Amygdala (tissue), 56 donors: ENCODE measurements at places on chromosomes 4 and X.

- no peak for DNase-seq
These were observed 97.8 kb downstream of the PPP2R2C start for GRCh38 chr4:6374575-6374974.

DNA sequence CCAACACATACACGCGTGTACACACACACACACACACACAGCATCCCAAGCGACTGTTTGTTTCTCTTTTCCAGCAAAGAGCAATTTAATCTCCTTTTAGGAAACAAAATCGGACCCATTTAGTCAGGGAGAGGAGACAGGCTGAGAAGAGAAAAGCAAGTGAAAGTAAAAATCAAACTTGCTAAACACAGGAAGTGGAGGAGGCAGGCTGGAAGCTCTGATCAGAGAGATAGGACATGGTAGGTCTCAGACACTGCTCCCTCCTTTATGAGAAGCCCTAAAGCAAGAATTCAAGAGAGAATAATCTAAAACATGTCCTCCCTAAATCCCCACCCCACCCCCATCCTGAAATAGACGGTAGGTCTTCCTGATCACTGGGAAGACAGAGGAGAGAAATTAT, 62.3 kb downstream of the GPC3 start:
- DNase-seq = no peak

DNA sequence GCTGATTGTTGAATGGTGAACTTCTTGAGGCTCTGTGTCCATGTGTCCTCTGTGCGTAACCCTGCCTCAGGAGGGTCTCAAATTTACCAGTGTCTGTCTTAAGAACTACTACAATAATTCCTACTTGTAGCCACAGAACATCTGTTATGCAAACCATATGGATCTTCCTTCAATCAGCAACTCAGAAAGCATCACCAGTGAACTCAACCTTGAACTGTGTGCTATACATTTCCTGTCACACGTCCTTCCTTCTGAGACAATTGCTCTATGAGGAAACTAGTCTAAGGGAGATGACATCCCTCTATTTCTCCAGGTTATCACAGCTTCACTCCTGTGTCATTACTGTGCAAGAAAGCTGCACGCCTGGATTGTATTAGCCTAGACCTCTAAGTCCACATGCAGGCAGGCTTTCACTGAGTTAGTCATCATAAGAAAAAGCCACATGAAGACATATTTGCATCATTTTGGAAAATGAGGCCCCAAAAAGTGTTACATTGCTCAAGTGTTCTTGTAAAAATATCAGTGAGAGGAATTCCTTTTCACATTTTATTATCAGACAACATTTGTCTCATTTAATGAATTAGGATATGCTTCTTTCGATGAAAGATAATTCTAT, 157.8 kb downstream of the AFF2 start:
- no peak for DNase-seq

DNA sequence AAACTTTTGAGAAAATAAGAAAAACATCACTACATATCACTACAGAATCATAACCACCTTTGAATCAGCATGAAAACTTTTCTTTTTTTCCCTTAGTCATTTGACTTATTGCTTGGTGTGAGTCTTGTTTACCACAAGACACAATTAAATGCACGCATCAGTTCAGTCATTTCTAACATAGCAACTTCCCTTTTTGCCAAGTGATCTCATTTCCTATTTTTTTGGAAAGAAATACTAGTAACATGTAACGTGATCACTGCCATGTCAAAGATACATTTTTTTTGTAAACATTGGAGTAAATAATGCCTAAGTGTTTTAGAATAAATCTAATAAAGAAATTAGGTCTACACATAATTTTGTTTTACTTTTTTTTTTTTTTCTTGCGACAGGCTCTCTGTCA, 5.1 kb upstream of the CXCL8 start:
- DNase-seq = no peak

GRCh38 chrX:16695079-16695676, 17.3 kb downstream of the CTPS2 start:
- peak; percentile 52 for DNase-seq

- no peak for DNase-seq
These were observed 22.8 kb downstream of the HSD17B13 start for GRCh38 chr4:87299898-87300297.

DNA sequence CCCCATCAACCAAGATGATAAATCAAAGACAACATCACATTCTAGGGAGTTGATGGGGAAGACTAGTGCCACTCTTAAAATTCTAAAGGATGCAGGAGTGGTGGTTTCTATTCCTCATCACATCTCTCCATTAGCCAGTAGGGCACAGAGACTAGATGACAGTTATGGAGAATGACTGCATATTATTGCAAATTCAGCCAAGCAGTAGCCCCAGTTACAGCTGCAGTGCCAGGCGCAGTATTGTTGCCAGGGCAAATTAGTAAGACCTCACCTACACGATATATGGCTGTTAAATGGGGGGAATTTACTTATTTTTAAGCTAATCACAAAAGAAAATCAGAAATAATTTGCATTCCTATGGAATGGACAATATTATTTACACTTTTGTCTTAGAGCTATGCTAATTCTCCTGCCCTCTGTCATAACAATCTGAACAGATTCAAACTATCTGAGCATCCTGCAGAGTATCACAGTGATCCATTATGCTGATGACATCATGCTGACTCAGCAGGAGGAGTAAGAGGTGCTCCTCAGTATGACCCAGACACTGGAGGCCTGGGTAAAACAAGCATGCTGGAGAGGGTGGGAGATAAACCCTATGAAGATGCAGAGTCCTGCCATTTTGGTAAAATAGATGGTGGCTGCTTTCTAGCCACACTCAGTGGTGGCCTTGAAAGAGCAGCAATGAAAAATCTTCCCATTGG, 24.7 kb downstream of the ETNPPL start:
- DNase-seq = no peak

DNA sequence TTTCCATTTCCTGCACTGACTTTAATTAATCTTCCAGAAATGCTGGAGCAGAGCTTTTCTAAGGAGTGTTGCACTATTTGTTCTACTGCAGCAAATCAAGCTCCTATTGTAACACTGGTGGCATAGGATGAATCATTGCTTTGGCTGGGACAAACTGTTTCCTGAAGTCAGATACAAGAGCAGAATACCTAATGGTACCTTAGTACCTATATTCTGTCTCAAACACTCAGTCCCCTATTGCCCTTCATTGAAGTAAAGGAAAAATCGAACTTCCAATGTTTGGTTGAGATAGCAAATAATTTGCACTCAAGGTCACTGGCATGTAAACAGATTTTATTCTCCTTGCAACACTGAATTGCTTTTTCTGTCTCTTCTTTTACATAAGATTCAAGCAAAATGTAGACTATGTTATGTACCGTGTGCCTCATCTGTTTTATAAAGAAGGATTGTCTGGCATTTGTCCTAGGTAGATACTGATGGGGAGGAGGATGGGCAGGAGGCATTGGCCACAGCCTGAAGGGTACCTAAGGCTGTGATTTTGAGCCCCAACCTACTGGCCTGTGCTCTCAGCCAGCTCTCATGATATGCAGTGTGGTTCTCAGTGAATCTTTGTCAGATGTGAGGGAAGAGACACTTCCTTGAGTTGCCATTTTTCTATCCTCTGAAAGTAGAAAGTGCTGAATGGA, 141.6 kb downstream of the AASDH start:
- no peak for DNase-seq

DNA sequence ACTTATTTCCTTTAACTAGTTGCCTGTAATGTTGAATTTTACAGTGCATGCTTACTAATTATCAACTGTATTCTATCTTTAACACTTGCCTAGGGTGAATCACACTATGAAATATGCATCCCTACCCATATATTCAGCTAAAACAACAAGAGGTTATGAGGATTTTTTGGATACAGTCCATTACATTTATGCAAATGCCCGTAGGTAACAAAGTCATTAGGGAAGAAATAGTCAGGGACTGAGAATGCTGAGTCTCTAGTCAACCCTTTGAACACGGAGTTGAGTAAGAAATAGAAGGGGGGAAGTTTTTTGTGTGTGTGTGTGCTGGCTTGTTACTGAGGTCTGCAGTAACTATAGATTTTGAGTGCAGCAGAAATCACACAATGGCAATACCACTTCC, 26.1 kb upstream of the CBLL2 start:
- no peak for DNase-seq

GRCh38 chrX:40581336-40581920, 658 bp downstream of the ATP6AP2 start:
- DNase-seq = no peak

GRCh38 chrX:46376246-46376885, 168.9 kb downstream of the ZNF674 start:
- no peak for DNase-seq

- DNase-seq = no peak
These were observed 21.0 kb downstream of the TNIP3 start for GRCh38 chr4:121143131-121143530.

DNA sequence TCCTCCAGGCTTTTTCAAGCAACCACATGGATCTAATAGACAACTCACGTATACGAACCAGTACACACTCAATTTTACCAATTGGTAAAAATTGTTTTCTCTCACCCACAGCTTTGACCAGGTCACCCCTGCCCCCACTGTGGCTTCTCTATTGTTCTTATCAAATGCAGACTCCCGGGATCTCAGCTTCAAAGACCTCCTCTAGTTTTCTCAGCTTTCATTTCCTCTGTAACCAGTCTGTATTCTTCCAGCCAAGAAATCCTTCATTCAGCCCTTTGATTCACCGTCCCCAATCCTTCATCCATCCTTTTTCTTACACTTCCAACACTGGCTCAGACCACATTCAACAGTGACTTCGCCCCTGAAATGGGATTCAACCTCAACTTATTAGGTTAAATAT, 120.7 kb downstream of the CORIN start:
- DNase-seq = no peak

GRCh38 chrX:17535229-17535628, 160.2 kb downstream of the NHS start:
- DNase-seq = no peak

DNA sequence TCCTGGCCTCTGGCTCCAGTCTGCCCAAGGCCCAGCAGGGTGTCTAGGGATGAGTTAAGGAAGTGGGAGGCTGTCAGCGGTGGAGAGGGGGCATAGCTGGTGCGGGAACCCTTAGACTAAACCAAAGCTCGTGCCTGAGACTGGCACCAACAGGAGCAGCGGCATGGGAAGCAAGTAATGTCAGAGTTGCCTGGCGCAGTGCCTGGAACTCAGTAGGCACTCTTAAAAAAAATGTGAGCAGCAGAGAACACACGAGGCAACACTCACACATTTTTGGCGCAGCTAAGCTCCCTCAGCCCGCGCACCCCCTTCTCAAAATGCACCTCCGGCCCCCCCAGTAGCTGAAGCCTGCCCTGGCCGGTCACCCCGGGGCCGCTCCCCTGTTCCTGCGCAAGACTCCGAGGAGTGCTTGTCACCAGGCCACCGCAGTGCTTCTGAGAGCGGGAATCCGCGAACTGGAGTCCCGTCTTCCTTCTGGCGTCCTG, 583 bp downstream of the GABRE start:
- DNase-seq = no peak

DNA sequence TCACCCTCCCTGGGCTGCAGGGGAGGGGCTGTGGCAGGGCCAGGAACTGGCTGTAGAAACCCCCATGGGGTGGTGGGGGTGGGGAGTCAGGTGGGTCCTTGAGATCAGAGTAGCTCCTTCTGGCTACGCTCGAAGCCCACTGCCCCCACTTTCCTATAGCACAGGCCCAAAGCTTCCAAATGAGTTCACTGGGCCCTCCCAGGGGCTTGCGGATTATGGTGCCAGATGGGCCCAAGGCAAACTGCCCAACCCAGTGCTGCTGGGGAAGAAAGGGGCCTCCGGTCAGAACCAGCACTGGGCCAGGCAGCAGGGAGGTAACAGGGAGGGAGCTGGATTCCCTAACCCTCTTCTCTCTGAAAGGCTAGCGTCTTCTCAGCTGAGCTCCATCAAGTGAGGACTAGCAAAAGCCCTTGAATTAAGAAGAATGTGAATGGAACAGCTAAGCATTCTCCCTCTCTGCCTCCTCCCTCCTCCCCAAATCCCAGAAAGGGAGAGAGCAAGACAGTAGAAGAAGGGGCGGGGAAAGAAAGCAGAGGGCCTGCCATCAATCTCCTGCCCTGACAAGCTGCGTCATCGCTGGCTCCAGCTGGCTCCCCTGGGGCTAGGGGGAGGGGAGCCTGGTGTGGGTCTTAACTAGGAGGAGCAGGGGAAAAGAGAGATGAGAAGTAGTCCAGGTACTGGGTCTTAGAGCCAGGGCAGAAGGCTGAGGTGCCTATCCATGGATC, 34.7 kb downstream of the FRMPD3 start:
- DNase-seq = no peak
